Naive thymus-derived CD8-positive, alpha-beta T cell (primary cell): ENCODE measurements at places on chromosomes 5 and 9. TPM values are rescaled to one million over a fixed set of nuclear protein-coding genes. Genes with fewer than 3 reads are reported as not detected.

Gene MUSK
- not detected for total RNA-seq

DNA sequence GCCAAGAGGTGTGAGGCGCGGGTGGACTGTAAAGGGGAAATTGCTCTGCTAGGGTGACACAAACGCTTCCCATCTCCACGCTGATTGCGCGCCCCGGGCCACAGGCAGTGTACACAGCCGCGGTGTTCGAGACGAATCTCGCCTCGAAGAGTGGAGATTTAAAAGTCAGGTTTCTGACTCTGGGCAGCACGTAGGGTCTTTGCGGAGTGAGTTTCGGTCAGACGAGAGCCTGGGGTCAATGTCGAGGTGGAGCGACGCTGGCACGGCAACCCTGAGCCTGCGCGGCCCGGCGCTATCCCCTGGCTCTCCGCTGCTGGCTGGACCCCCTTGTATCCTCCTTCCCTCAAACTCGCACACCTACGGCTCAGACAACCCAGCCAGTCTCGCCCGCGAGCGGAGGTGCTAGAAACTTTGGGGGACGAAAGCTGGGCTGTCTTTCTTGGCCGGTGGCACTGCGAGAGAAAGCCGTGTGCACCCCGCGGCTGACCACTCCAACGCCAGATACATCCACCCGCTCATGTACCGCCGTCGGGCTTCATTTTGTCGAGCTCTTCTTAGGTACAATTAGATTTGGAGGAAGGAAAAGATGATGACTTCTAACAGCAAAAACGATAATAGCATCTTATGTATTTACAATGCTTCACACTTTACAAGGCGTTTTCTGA is 5.4 kb upstream of the FOXB2 start:
- H3K27ac ChIP-seq, result no peak overlapping the region
- no peak overlapping the region for H3K4me3 ChIP-seq
- no peaks in the 10 kb centered on the region for H3K36me3 ChIP-seq
- no peak for DNase-seq
- peaks cover 25% of the 10 kb centered on the region for H3K4me1 ChIP-seq

GRCh38 chr5:75566710-75567309 is 44.4 kb upstream of the ANKDD1B start:
- no peak overlapping the region for H3K4me3 ChIP-seq
- H3K27ac ChIP-seq, result peak overlapping the region; percentile 2
- H3K36me3 ChIP-seq, result peaks cover 48% of the 10 kb centered on the region
- DNase-seq, result no peak
- peaks cover 22% of the 10 kb centered on the region for H3K4me1 ChIP-seq
- H3K27me3 ChIP-seq, result no peaks in the 10 kb centered on the region

DNA sequence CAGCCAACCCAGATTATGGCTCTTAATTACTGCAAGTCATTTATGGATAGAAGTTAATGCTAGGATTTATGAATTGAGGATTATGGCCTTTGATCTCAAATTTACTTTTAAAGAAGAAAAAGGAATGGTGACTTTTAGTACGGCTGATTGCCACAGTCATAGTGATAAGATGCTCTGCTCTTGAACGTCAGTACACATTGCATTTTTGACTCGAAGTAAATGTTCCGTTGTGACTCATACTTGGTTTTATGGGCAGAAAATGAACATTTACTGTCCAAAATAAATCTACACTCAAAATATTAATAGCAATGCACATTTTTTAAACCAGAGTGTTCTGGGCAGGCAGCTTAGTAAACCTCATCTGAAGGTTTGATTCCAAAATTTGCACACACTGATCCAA is 830 bp downstream of the ADAMTSL1 start:
- no peak overlapping the region for H3K4me3 ChIP-seq
- H3K27ac ChIP-seq, result no peak overlapping the region
- no peak for DNase-seq
- peaks cover 2% of the 10 kb centered on the region for H3K4me1 ChIP-seq
- no peaks in the 10 kb centered on the region for H3K36me3 ChIP-seq

DNA sequence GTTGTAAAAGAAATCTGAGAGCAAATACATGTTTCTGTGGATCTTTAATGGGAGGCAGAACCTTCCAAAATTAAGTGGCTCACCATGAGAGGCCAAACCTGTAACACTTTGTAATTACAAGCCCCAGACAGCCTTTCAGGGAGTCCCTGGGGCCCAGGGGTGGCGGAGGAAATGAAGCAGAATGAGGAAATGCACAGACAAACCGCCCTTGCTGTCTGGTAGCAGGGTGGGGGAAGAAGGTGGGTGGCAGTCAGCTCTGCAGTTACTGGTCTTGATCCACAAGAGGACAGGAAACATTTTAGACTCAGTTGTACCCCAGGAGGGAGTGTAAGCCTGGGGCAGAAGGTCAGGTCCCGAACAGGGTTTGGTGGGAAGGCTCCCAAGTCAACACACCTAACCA is 6.5 kb downstream of the ARL14EPL start:
- H3K4me1 ChIP-seq, result peaks cover 16% of the 10 kb centered on the region
- no peak overlapping the region for H3K4me3 ChIP-seq
- H3K36me3 ChIP-seq, result no peaks in the 10 kb centered on the region
- DNase-seq, result no peak
- peaks cover 33% of the 10 kb centered on the region for H3K27me3 ChIP-seq

GRCh38 chr9:75088646-75089372 is 495 bp downstream of the OSTF1 start:
- peak overlapping the region; percentile 99 for H3K4me3 ChIP-seq
- H3K27me3 ChIP-seq, result no peaks in the 10 kb centered on the region
- H3K36me3 ChIP-seq, result peaks cover 5% of the 10 kb centered on the region
- H3K4me1 ChIP-seq, result peaks cover 80% of the 10 kb centered on the region
- H3K27ac ChIP-seq, result peak overlapping the region; percentile 84

DNA sequence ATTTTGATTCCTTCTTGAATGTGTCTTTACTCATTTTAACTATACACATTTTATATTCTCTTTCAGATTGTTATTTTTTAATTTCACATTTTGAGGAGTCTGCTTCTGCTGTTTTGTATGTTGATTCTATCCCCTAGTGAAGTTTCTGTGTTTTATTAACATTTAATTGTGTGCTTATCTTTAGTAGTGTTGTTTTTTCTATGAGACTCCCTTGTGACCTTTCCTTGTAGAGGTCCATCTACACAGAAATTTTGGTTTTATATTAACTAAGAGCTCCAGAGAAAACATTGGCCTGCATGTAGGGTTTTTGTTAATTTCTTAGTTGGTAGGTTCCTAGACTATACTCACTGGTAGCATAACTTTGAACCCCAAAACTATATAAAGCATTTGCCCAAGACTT is 35.4 kb upstream of the IL13 start:
- H3K36me3 ChIP-seq, result peaks cover 9% of the 10 kb centered on the region
- DNase-seq, result no peak
- H3K27ac ChIP-seq, result peak overlapping the region; percentile 40
- H3K27me3 ChIP-seq, result no peaks in the 10 kb centered on the region
- no peaks in the 10 kb centered on the region for H3K4me1 ChIP-seq

GRCh38 chr9:131625508-131625787 is 80.1 kb downstream of the PRRT1B start:
- H3K4me1 ChIP-seq, result peaks cover 4% of the 10 kb centered on the region
- H3K4me3 ChIP-seq, result no peak overlapping the region
- DNase-seq, result no peak
- H3K27me3 ChIP-seq, result no peaks in the 10 kb centered on the region
- peak overlapping the region; percentile 7 for H3K27ac ChIP-seq

Gene PCDHA5
- total RNA-seq, result not detected

DNA sequence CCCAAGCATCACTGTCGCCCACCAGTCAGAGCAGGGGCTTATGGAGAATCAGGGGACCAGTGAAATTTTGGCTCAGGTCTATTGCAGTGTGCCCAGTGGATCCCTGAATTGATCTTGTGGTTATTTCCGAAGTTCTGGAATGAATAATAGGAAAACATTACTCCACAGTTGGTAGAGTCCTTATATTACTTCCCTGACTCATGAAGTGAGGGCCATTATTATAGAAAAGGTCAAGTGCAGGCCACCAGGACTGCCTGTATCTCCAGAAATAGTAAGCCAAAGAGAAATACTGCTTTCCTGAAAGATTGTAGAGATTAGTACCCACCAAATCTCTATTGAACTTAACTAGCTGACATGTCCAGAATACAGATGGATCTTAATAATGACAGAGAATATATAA is 335.0 kb downstream of the NPR3 start:
- no peak overlapping the region for H3K27ac ChIP-seq
- H3K4me1 ChIP-seq, result no peaks in the 10 kb centered on the region
- DNase-seq, result no peak
- H3K4me3 ChIP-seq, result no peak overlapping the region
- no peaks in the 10 kb centered on the region for H3K36me3 ChIP-seq

GRCh38 chr5:19210886-19211285 is 777.1 kb downstream of the CDH18 start:
- H3K27me3 ChIP-seq, result no peaks in the 10 kb centered on the region
- DNase-seq, result no peak
- no peaks in the 10 kb centered on the region for H3K36me3 ChIP-seq
- H3K4me1 ChIP-seq, result no peaks in the 10 kb centered on the region

- no peak overlapping the region for H3K27ac ChIP-seq
- no peak for DNase-seq
- H3K4me1 ChIP-seq, result no peaks in the 10 kb centered on the region
Measured at GRCh38 chr5:108649646-108650045, 98.1 kb upstream of the FER start.
